ENCODE measurements at places on chromosomes 5 and 9. TPM values are rescaled to one million over a fixed set of nuclear protein-coding genes. Genes with fewer than 3 reads are reported as not detected.

Gene GMCL2
- total RNA-seq, result not detected

Gene LMX1B
- total RNA-seq, result 0.60 TPM

Gene BSPRY
- 0.59 TPM for total RNA-seq

DNA sequence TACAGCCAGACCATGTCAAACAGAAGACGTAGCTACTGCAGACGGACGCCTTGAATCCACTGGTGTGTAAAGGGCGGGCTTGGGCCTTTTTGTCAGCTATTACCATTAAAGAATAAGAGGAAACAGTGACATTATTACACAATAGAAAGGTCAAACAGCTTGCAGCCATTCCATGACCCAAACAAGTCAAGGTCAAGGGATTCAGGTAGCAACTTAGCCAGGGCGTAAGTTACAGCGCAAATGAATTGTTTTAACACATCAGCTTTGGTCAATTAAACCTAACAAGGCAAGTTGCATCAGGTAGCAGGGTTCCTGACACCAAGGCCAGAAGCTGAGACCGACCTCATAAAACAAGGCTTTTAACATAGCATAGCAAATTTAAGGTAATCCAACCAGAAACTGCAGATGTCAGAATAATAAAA, 15.3 kb downstream of the NFIB start:
- no peaks in the 10 kb centered on the region for H3K27me3 ChIP-seq
- H3K27ac ChIP-seq, result peak overlapping the region; percentile 5
- peaks cover 70% of the 10 kb centered on the region for H3K4me1 ChIP-seq
- H3K4me3 ChIP-seq, result no peak overlapping the region
- no peak for DNase-seq

DNA sequence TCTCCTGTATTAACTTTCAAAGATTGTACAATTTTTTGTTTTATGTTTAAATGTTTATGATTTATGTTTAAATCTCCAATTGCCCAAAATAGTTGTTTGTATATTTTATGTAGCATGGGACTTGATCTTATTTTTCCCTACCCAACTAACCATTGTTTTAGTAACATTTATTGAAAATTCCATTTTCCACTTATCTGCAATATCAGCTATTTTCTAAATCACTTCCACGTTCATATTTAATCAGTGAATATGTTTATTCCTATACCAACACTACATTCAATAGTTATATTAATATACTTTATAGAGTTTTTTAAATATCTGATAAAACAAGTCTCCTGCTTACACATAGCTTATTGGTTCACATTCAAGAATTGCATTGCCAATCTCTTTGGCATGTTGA, 532.2 kb downstream of the CHSY3 start:
- no peaks in the 10 kb centered on the region for H3K36me3 ChIP-seq
- no peaks in the 10 kb centered on the region for H3K27me3 ChIP-seq
- no peak overlapping the region for H3K4me3 ChIP-seq
- no peaks in the 10 kb centered on the region for H3K4me1 ChIP-seq
- H3K27ac ChIP-seq, result no peak overlapping the region
- DNase-seq, result no peak

DNA sequence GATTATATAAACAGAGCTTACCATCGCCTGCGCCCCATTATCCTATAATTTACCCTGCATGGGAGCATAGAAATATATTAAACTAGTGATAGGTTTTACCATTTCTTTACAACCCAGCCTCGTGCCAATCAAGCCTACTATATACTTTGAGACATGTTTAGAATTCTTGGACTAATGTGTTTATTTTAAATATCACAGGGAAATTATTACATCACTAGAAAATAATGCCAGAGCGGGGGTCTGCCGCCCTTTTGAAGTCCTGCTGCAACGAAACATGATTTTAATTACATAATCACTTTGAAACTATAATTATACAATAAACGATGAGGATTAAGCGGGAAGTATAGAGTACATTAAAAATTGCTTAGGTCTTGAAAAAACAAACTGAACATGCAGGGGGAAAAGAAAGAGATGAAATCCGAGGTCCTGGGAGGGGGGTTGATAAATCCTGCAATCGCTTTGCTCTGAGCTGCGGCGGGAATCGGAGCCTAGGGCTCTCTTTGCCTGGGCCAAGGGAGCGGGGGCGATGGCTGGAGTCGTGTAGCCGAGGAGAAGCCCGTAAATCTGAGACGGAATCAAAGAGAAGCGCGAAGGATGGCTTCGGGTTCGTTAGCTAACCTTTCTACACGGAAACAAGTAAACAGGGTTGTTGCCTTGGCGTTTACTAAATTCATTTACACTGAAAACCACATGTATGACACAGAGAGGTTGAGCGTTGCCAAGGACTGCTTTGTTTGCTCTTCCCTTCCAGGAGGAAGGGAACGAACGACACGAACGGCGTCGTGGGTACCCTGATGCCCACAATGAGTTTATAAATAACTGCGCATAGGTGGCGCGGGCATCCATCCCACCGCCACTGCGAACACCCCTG, 127.6 kb downstream of the TMEM174 start:
- H3K4me1 ChIP-seq, result no peaks in the 10 kb centered on the region
- peak overlapping the region; percentile 82 for H3K27ac ChIP-seq
- peak overlapping the region; percentile 37 for H3K4me3 ChIP-seq
- peaks cover 4% of the 10 kb centered on the region for H3K27me3 ChIP-seq

DNA sequence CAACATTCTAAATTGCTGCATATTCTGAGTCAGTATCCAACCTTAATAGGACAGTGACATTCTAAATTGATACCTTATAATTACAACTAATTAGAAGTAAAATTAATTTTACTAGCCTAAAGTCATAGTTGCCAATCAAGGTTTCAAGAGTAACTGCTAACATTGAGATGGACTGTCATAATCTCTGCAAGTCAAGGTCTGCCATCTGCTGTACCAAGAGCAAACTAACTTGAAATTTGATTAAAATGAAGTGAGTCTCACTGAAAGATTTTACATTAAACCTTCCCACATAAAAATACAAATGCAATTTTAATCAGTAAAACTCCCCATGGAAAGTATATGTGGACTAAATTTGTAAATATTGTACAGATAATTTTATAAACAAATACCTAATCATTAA, 235.3 kb downstream of the PRDM9 start:
- H3K36me3 ChIP-seq, result no peaks in the 10 kb centered on the region
- no peak overlapping the region for H3K4me3 ChIP-seq
- no peaks in the 10 kb centered on the region for H3K27me3 ChIP-seq
- DNase-seq, result no peak
- no peaks in the 10 kb centered on the region for H3K4me1 ChIP-seq

DNA sequence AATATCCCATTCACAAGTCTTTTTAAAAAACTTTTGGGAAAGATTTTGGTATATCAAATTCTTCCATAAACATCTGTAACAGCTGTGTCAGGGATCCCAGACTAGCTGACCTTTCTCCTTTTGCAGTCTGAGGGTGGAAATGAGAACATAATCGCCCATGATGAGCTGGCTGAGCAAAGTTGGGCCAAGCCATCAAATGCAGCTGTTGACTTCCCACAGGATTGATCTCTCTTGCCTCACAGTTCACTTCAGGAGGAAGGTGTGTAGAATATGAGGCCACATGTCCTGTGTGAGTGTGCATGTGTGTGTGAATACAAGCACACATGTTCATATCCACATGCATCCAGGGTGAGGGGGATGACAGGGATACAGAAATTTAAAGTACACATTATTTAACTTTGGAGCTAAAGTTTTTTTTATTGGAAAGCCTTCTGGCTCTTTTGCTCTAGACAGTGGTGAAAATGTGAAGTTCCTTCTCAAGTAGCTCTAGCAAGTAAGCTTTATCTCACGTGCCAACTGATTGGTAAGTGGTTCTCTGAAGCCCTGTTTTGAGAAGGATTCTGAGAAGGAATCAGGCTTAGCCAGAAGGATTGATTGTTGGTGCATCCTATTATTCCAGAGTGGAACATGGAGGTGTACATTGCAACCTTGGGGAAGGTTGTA, 468.8 kb upstream of the DMAC1 start:
- no peak overlapping the region for H3K4me3 ChIP-seq
- no peaks in the 10 kb centered on the region for H3K27me3 ChIP-seq
- H3K4me1 ChIP-seq, result no peaks in the 10 kb centered on the region
- no peaks in the 10 kb centered on the region for H3K36me3 ChIP-seq
- no peak overlapping the region for H3K27ac ChIP-seq

DNA sequence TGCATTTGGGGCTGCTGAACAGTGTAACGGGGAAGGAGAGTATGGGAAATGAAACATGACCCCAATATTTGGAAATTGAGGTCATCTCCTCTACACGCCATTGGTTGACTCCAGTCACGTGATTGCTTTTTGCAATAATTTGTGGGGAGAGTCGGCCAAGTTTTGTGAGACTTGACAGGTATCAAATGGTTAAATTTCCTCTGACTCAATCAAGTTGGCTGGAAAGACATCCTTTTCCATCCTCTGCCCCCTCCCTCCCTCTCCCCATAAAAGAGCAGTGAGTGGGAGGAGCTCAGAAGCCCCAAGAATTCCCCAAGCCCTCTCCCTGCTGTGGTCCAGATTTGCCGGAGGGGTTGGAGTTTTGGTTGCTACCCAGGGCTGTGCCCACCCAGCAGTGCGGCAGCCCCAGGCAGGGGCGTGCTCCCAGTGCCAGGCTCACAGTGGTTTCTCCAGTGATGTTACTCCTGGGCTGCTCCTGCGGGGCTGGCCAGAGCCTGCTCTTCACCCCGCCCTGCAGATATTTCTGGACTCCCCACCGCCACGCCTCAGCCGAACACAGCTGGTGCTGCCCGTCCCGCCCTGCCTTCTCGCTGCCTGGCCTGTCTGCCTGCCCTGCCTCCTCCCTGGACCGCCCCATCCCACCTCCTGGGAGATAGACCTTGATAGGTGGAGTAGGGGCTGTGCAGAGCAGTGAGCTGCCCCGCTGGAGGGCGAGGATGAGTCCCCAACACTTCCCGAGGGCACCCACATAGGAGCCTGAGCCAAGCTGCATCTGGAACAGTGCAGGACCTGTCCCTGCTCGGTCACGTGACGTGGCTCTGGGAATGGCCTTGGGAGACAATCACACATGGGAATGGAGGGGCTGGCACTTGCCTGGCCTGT, 3.4 kb downstream of the COL5A1 start:
- peak overlapping the region; percentile 25 for H3K27ac ChIP-seq
- peak; percentile 78 for DNase-seq
- no peaks in the 10 kb centered on the region for H3K4me1 ChIP-seq
- H3K27me3 ChIP-seq, result no peaks in the 10 kb centered on the region

GRCh38 chr5:2326601-2327000, 424.9 kb downstream of the IRX2 start:
- H3K27me3 ChIP-seq, result no peaks in the 10 kb centered on the region
- H3K4me1 ChIP-seq, result no peaks in the 10 kb centered on the region
- no peak for DNase-seq
- H3K4me3 ChIP-seq, result no peak overlapping the region

GRCh38 chr5:79730564-79730963, 40.9 kb downstream of the CMYA5 start:
- no peaks in the 10 kb centered on the region for H3K36me3 ChIP-seq
- no peaks in the 10 kb centered on the region for H3K4me1 ChIP-seq
- H3K4me3 ChIP-seq, result no peak overlapping the region
- no peak for DNase-seq
- no peaks in the 10 kb centered on the region for H3K27me3 ChIP-seq
- H3K27ac ChIP-seq, result no peak overlapping the region

DNA sequence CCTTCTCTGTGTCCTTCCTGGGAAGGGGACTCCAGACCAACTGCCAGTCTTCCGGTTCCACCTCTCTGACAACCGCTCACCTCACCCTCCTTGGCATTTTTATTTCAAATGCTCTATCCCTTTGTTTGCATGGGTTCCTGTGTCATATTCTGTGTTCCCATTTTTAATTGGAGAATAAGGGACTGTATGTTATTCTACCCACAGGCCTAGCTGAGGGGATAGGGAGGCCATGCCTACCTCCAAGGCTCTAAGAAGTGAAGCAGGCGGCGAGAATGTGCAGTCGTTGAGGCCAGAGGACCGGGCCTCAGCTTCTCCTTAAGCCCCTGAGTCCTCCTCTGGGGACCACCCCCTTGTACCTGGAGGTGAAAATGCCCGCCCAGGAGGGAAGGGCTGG, 936 bp upstream of the WDR5 start:
- peak overlapping the region; percentile 82 for H3K27ac ChIP-seq
- no peaks in the 10 kb centered on the region for H3K36me3 ChIP-seq
- DNase-seq, result no peak
- H3K4me3 ChIP-seq, result peak overlapping the region; percentile 96
- H3K4me1 ChIP-seq, result peaks cover 72% of the 10 kb centered on the region

GRCh38 chr5:14959399-14960119, 88.0 kb upstream of the ANKH start:
- no peaks in the 10 kb centered on the region for H3K36me3 ChIP-seq
- no peak overlapping the region for H3K4me3 ChIP-seq
- DNase-seq, result no peak
- no peak overlapping the region for H3K27ac ChIP-seq
- H3K4me1 ChIP-seq, result peaks cover 5% of the 10 kb centered on the region
- no peaks in the 10 kb centered on the region for H3K27me3 ChIP-seq

DNA sequence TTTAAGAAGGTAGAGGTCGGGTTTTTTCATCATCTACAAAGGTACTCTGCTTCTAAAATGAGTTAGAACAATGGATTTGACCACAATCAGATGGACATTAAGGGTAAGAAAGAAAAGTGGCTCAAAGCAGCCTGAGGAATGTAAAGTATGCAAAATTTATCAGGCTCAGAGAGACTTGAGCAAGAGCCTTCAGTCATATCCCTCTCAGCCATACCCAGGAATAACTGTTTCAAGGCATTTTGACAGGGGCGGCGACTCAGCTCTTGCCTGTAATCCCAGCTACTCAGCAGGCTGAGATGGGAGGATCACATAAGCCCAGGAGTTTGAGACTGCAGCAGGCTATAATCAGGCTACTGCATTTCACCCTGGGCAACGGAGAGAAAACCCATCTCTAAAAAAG, 38.8 kb upstream of the ANXA2R start:
- no peaks in the 10 kb centered on the region for H3K27me3 ChIP-seq
- H3K27ac ChIP-seq, result no peak overlapping the region
- H3K36me3 ChIP-seq, result no peaks in the 10 kb centered on the region

GRCh38 chr9:95495961-95496360, 20.8 kb downstream of the PTCH1 start:
- H3K4me1 ChIP-seq, result peaks cover 30% of the 10 kb centered on the region
- H3K27ac ChIP-seq, result no peak overlapping the region
- no peak for DNase-seq
- no peak overlapping the region for H3K4me3 ChIP-seq
- H3K27me3 ChIP-seq, result no peaks in the 10 kb centered on the region

DNA sequence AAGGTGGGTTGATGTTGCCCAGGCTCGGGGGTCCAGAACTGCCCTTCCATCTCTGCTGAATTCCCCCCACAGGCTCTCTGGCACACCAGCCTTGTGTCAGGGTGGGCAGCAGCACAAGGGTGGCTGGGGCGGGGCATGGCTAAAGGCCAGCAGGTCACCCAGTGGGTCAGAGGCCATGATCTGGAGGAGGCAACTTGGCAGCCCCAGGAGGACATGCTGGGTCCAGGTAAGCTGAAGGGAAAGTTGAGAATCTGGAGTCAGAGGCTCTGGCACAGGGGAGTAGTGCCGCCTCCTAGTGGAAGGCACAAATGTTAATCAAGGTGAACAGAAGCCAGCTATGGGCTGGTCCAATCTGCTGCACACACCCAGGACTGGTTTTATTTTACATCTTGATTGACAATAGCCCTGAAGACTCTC, 6.2 kb downstream of the TMEM8B start:
- H3K36me3 ChIP-seq, result no peaks in the 10 kb centered on the region
- DNase-seq, result no peak
- peaks cover 25% of the 10 kb centered on the region for H3K4me1 ChIP-seq
- no peaks in the 10 kb centered on the region for H3K27me3 ChIP-seq
- no peak overlapping the region for H3K4me3 ChIP-seq
- no peak overlapping the region for H3K27ac ChIP-seq
